T1000 (cell line): ENCODE measurements at places on chromosomes 2 and 18.

DNA sequence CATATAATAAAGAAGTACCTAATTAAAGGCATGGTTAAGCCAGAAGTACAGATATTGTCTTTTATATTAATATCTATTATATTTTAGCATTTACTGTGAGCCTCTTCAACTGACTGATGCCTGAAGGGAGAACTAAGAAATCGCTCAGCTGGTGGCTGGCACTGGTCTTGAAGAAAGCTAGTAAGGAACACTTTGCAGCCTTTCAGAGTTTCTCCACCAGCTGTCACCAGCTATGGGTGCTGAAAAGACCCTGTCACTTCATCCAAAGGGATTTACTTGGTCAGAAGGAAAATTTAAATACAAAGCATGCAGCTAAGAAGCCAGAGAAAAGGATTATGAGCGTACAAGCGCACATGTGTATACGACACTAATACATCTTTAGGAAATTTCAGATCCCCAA lies 525.9 kb downstream of the TMEM182 start:
- DNase-seq = no peak

DNA sequence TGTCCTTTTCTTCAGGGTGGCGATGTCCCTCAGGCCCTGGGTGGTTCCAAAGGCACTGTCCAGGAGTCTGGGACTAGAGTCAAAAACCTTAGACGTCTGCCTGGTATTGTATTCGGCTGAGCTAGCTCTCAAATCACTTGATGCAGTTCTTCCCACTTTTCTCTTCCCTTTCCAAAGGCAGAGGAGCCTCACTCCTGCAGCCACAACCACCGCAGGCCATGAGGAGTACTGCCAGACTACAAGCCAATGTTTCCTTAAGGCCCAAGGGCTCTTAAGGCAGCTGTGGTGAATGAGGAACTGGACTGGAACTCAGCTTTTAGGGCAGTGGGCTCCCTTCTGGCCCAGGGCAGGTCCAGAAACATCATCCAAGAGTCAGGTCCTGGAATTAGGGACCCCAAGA lies 360.7 kb downstream of the SPAG16 start:
- no peak for DNase-seq

GRCh38 chr2:38016219-38016618 lies 59.7 kb downstream of the CYP1B1 start:
- no peak for DNase-seq

- DNase-seq = no peak
These were observed 57.5 kb downstream of the MYL12B start for GRCh38 chr18:3319399-3319798.

DNA sequence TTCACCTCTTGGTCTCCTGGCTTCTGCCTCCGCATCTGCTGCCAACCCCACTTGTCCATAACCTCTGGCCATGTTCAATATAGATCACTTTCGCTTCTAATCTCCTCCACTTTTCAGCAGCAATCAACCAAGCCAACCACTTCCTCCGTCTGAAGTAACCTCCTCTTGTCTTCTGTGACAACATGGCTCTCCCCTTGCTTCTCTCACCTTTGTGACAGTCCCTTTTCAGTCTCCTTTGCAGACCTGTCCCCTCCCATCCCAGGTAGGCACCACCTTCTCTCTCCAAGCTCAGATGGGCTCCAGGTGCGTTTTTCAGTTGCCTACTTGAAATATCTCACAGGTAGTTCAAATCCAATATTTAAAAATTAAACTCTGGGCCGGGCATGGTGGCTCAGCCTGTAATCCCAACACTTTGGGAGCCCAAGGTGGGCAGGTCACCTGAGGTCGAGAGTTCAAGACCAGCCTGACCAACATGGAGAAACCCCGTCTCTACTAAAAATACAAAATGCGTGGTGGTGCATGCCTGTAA lies 4.7 kb upstream of the PSD4 start:
- no peak for DNase-seq
